Naive B cell (primary cell): ENCODE measurements at places on chromosomes 6 and 20. TPM values are rescaled to one million over a fixed set of nuclear protein-coding genes. Genes with fewer than 3 reads are reported as not detected.

Gene SMIM13
- 2.5 TPM for polyA plus RNA-seq

Gene GTF2H4
- polyA plus RNA-seq: 11.0 TPM

Gene DEFB132
- polyA plus RNA-seq: not detected

Gene B3GAT2
- 0.93 TPM for polyA plus RNA-seq

Gene CRISP3
- polyA plus RNA-seq: not detected

Gene LPA
- not detected for polyA plus RNA-seq

Gene PTGIS
- not detected for polyA plus RNA-seq

Gene HAO1
- not detected for polyA plus RNA-seq

Gene LRRN4
- polyA plus RNA-seq: 0.16 TPM

Gene OLIG3
- not detected for polyA plus RNA-seq

Gene EFCAB8
- not detected for polyA plus RNA-seq

Gene RAET1L
- not detected for polyA plus RNA-seq

Gene GSTA3
- not detected for polyA plus RNA-seq

Gene CST5
- not detected for polyA plus RNA-seq

Gene MUCL3
- polyA plus RNA-seq: not detected

Gene SFTA2
- polyA plus RNA-seq: not detected

GRCh38 chr6:160039441-160039840, 70.6 kb downstream of the IGF2R start:
- H3K27me3 ChIP-seq: no peaks in the 10 kb centered on the region
- H3K4me1 ChIP-seq: peaks cover 5% of the 10 kb centered on the region
- no peak overlapping the region for H3K4me3 ChIP-seq
- no peak for DNase-seq
- peaks cover 44% of the 10 kb centered on the region for H3K36me3 ChIP-seq

GRCh38 chr20:16360668-16361067, 212.6 kb downstream of the KIF16B start:
- no peak for DNase-seq
- no peak overlapping the region for H3K27ac ChIP-seq
- no peaks in the 10 kb centered on the region for H3K4me1 ChIP-seq
- H3K27me3 ChIP-seq: no peaks in the 10 kb centered on the region
- no peak overlapping the region for H3K4me3 ChIP-seq
- peaks cover 8% of the 10 kb centered on the region for H3K36me3 ChIP-seq

GRCh38 chr6:135680964-135681913, 170.3 kb upstream of the PDE7B start:
- H3K36me3 ChIP-seq: no peaks in the 10 kb centered on the region
- no peak overlapping the region for H3K4me3 ChIP-seq
- no peaks in the 10 kb centered on the region for H3K4me1 ChIP-seq
- H3K27me3 ChIP-seq: peaks cover 7% of the 10 kb centered on the region
- H3K27ac ChIP-seq: no peak overlapping the region

DNA sequence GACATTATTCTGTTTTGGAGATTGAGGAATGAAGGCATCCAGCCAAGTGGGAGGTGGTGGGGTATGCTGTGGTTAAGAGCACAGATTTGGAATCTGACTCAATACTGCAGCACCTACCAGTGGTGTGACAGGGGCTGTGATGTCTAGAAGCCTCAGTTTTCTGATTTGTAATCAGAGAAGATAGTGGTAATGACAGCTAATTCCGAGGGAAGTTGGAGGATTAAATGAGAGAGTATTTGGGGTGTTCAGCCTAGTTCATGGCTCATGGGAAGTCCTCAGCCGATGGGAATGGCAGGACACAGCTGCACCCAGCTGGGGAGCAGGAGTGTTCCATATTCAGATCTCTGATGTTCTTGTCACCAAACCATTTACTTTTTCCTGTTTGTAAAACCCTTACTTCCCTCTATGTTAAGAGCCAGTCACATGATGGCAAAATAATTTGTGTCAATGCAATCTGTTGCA, 9.3 kb downstream of the SLC9A8 start:
- H3K27ac ChIP-seq: peak overlapping the region; percentile 70
- DNase-seq: no peak
- H3K27me3 ChIP-seq: no peaks in the 10 kb centered on the region

DNA sequence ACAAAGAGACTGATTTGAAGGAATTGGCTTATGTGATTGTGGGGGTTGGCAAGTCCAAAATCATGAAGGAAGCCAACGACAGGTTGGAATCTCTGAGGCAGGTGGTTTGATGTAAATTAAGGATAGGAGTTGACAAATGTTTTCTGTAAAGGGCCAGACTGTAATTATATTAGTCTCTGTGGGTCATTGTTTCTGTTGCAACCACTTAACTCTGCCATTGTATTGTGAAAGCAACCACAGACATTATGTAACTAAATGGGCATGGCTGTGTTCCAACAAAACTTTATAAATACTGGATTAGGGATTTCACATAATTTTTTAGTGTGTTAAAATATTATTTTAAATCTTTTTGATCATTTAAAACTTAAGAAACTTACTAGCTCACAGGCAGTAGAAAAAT, 199.2 kb upstream of the MYLIP start:
- no peak overlapping the region for H3K4me3 ChIP-seq
- H3K27me3 ChIP-seq: peaks cover 3% of the 10 kb centered on the region
- DNase-seq: no peak
- H3K27ac ChIP-seq: no peak overlapping the region
- H3K4me1 ChIP-seq: no peaks in the 10 kb centered on the region

DNA sequence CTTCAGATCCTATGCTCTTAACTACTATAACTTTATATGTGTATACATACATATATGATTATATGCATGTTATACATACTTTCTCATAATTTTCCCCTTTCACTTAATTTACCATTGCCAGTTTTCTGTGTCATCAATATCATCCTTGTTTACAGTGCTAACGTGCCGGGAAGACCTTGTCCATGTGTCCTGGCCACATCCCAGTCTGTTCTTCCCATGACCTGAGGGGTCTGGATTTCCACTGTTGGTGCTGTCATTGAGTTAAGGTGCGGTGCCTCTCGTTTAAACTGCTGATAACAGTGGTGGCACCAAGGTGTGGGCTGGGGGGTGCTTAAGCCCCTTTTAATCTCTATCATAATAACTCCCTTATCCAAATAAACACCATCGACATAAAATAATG, 8.5 kb upstream of the SDCBP2 start:
- H3K4me1 ChIP-seq: peaks cover 31% of the 10 kb centered on the region
- no peaks in the 10 kb centered on the region for H3K36me3 ChIP-seq
- no peaks in the 10 kb centered on the region for H3K27me3 ChIP-seq
- no peak overlapping the region for H3K4me3 ChIP-seq

- H3K36me3 ChIP-seq: no peaks in the 10 kb centered on the region
- DNase-seq: no peak
- H3K27ac ChIP-seq: no peak overlapping the region
- H3K4me1 ChIP-seq: no peaks in the 10 kb centered on the region
- no peak overlapping the region for H3K4me3 ChIP-seq
- no peaks in the 10 kb centered on the region for H3K27me3 ChIP-seq
Observed at GRCh38 chr20:60270341-60270740, 312.1 kb downstream of the CDH26 start.

GRCh38 chr6:18166312-18167036, 11.3 kb downstream of the KDM1B start:
- H3K27ac ChIP-seq: no peak overlapping the region
- no peak overlapping the region for H3K4me3 ChIP-seq
- H3K36me3 ChIP-seq: peaks cover 23% of the 10 kb centered on the region
- no peaks in the 10 kb centered on the region for H3K27me3 ChIP-seq

- no peak overlapping the region for H3K4me3 ChIP-seq
- DNase-seq: no peak
- peaks cover 66% of the 10 kb centered on the region for H3K4me1 ChIP-seq
- H3K27me3 ChIP-seq: no peaks in the 10 kb centered on the region
- peak overlapping the region; percentile 66 for H3K27ac ChIP-seq
Observed at GRCh38 chr20:31680286-31681127, 42.2 kb downstream of the BCL2L1 start.

DNA sequence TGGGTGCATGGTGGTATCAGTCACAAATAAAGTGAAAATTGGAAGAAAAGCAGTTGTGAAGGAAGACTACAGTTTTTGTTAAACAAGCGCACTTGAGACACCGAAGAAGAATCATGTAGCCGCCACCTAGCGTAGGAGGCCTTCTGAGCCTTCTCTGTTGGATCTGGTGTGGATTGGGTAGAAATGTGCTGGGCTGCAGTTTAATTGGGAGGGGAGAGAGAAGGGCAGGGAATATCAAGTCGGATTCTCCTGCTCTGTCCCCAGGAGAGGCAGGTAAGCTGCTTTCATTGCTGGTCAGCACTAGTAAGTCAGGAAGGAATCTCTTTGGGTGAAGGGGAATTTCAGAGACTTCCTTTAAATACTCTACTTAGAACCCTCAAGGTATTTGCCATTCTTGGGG, 1.2 kb upstream of the FABP7 start:
- DNase-seq: no peak
- no peak overlapping the region for H3K27ac ChIP-seq
- H3K36me3 ChIP-seq: no peaks in the 10 kb centered on the region
- no peak overlapping the region for H3K4me3 ChIP-seq
- H3K4me1 ChIP-seq: no peaks in the 10 kb centered on the region

GRCh38 chr20:46089417-46090388, at the start of gene NCOA5:
Gene NCOA5 (minus strand): TSS chr20:46089962. CDS start chr20:46079424, 10,538 bp downstream.
- no peaks in the 10 kb centered on the region for H3K36me3 ChIP-seq
- H3K27ac ChIP-seq: peak within 1 kb of the TSS; percentile 98
- peak within 1 kb of the TSS; percentile 94 for H3K4me3 ChIP-seq
- H3K4me1 ChIP-seq: peaks cover 41% of the 10 kb centered on the region

DNA sequence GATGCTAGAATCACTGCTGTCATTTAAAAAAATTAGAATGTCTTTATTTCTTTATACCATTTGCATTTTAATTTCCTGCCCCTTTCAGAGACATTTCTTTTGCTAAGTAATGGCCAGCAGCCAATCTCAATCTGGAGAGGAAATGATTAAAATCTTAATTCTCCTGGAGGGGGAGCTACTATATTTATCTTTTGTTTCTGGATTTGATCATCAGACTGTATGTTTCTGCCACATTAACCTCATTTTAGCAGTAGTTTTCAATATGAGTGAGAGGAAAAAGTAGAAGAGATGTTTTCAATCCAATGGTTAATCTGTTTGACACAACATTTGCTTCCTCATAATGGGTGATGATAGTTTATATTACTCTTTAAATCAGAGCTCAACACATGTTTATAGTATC, 138.0 kb downstream of the FUT9 start:
- DNase-seq: no peak
- no peak overlapping the region for H3K27ac ChIP-seq
- no peaks in the 10 kb centered on the region for H3K4me1 ChIP-seq
- H3K36me3 ChIP-seq: no peaks in the 10 kb centered on the region

- H3K27me3 ChIP-seq: peaks cover 4% of the 10 kb centered on the region
- DNase-seq: no peak
- H3K36me3 ChIP-seq: no peaks in the 10 kb centered on the region
- H3K27ac ChIP-seq: no peak overlapping the region
- no peaks in the 10 kb centered on the region for H3K4me1 ChIP-seq
Observed at GRCh38 chr6:122832459-122832858, 43.4 kb downstream of the SMPDL3A start.

DNA sequence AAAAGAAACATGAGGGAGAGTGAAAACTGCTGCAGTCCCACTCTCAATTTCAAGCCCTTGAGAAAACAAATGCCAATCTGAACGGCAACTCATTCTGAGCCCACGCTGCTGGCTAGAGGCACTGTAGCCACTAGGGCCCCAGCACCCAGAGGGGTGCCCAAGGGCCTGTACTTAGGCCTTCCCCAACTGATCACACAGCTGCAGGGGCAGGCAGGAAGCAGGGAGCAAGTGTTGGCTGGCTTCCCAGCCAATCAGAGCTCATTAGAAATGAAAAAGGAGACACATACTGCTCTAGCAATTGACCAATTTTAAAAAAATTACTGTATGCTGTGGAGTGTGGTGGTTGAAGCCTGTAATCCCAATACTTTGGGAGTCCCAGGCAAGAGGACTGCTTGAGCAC, 3.7 kb upstream of the BEND3 start:
- no peak overlapping the region for H3K27ac ChIP-seq
- no peak for DNase-seq
- H3K4me1 ChIP-seq: peaks cover 19% of the 10 kb centered on the region
- H3K27me3 ChIP-seq: peaks cover 4% of the 10 kb centered on the region
- H3K36me3 ChIP-seq: no peaks in the 10 kb centered on the region

- no peak overlapping the region for H3K27ac ChIP-seq
- no peak overlapping the region for H3K4me3 ChIP-seq
- peaks cover 72% of the 10 kb centered on the region for H3K27me3 ChIP-seq
- H3K36me3 ChIP-seq: peaks cover 14% of the 10 kb centered on the region
Observed at GRCh38 chr20:49562311-49563014, 5.5 kb downstream of the PTGIS start.

GRCh38 chr6:28553986-28554881, 28.6 kb downstream of the GPX5 start:
- DNase-seq: no peak
- no peak overlapping the region for H3K27ac ChIP-seq
- H3K36me3 ChIP-seq: no peaks in the 10 kb centered on the region
- no peaks in the 10 kb centered on the region for H3K4me1 ChIP-seq
- H3K27me3 ChIP-seq: peaks cover 45% of the 10 kb centered on the region

- H3K27ac ChIP-seq: peak overlapping the region; percentile 59
- H3K36me3 ChIP-seq: peaks cover 11% of the 10 kb centered on the region
- no peaks in the 10 kb centered on the region for H3K27me3 ChIP-seq
- no peak overlapping the region for H3K4me3 ChIP-seq
Observed at GRCh38 chr6:111803371-111803770, 69.9 kb downstream of the FYN start.

- no peaks in the 10 kb centered on the region for H3K36me3 ChIP-seq
- H3K27ac ChIP-seq: no peak overlapping the region
- no peak overlapping the region for H3K4me3 ChIP-seq
Observed at GRCh38 chr20:14685183-14685582, 347.8 kb upstream of the FLRT3 start.

GRCh38 chr6:125924169-125924568, 32.4 kb upstream of the HINT3 start:
- no peak for DNase-seq
- no peaks in the 10 kb centered on the region for H3K27me3 ChIP-seq
- peaks cover 15% of the 10 kb centered on the region for H3K36me3 ChIP-seq
- peaks cover 19% of the 10 kb centered on the region for H3K4me1 ChIP-seq

DNA sequence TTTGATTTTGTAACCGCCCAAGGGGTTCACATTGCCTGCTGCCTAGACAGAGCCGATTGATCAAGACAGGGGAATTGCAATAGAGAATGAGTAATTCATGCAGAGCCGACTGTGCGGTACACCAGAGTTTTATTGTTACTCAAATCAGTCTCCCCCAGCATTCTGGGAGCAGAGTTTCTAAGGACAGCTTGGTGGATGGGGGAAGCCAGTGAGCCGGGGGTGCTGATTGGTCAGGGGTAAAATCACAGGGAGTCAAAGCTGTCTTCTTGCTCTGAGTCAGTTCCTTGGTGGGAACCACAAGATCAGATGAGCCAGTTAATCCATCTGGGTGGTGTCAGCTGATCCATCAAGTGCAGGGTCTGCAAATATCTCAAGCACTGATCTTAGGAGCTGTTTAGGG, 60.0 kb upstream of the EZR start:
- no peaks in the 10 kb centered on the region for H3K27me3 ChIP-seq
- peaks cover 4% of the 10 kb centered on the region for H3K36me3 ChIP-seq
- H3K27ac ChIP-seq: peak overlapping the region; percentile 68
